ENCODE measurements at places on chromosomes 5 and 9.

DNA sequence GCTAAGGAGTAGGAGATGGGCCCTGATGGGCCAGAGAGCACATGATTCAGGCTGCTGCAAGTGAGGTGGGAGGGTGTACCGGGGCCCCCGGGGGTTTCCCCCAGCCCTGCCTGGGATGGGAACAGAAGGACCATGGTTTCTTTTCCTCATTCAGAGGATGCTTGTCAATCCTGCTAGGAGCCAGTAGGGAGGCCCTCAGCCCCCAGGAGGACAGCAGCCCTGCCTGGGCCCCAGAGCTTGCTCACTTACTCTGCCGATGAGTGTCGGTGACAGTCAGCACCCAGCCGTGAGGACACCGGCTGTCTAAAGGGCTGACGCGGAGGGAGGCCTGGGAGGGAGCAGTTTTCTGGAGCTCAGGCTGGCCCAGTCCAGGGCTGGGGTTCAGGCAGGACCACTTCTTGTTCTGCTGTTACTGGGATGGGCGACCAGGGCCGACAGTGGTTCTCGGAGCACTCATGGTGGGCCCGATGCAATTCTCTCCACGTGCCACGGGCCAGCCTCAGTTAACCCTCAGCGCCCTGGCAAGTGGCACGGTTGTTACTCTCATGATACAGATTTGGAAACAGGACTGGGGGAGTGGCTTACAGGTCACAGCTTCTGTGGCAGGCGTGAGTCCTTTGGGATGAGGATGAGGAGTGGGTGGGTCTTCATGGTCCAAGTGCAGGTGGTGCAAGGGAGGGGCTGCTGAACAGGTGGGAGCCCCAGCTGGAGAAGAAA, 1.8 kb downstream of the ARRDC1 start:
- no peak overlapping the region for H3K4me3 ChIP-seq
- no peaks in the 10 kb centered on the region for H3K36me3 ChIP-seq
- peak overlapping the region; percentile 93 for H3K27ac ChIP-seq
- peaks cover 49% of the 10 kb centered on the region for H3K4me1 ChIP-seq
- DNase-seq = no peak

GRCh38 chr9:132201139-132201538, 39.3 kb downstream of the NTNG2 start:
- H3K36me3 ChIP-seq = no peaks in the 10 kb centered on the region
- H3K4me1 ChIP-seq = peaks cover 19% of the 10 kb centered on the region

- no peaks in the 10 kb centered on the region for H3K36me3 ChIP-seq
- peaks cover 8% of the 10 kb centered on the region for H3K4me1 ChIP-seq
- H3K27ac ChIP-seq = no peak overlapping the region
- no peaks in the 10 kb centered on the region for H3K27me3 ChIP-seq
Observed at GRCh38 chr5:7397937-7398336, 2.0 kb downstream of the ADCY2 start.

GRCh38 chr9:114186605-114187289, 31.4 kb downstream of the COL27A1 start:
- no peaks in the 10 kb centered on the region for H3K27me3 ChIP-seq
- H3K27ac ChIP-seq = no peak overlapping the region
- no peaks in the 10 kb centered on the region for H3K36me3 ChIP-seq
- no peak overlapping the region for H3K4me3 ChIP-seq
- no peak for DNase-seq

- no peak overlapping the region for H3K4me3 ChIP-seq
- peaks cover 2% of the 10 kb centered on the region for H3K4me1 ChIP-seq
- no peak for DNase-seq
- H3K27ac ChIP-seq = no peak overlapping the region
- H3K36me3 ChIP-seq = no peaks in the 10 kb centered on the region
- H3K27me3 ChIP-seq = no peaks in the 10 kb centered on the region
Observed at GRCh38 chr5:10607023-10607665, 43.3 kb downstream of the ANKRD33B start.

- no peaks in the 10 kb centered on the region for H3K27me3 ChIP-seq
- no peak for DNase-seq
- H3K36me3 ChIP-seq = no peaks in the 10 kb centered on the region
- H3K4me1 ChIP-seq = peaks cover 19% of the 10 kb centered on the region
Observed at GRCh38 chr5:527646-528628, 3.7 kb upstream of the SLC9A3 start.

- no peaks in the 10 kb centered on the region for H3K36me3 ChIP-seq
- H3K27me3 ChIP-seq = no peaks in the 10 kb centered on the region
- DNase-seq = no peak
- H3K4me1 ChIP-seq = peaks cover 9% of the 10 kb centered on the region
Observed at GRCh38 chr9:98742325-98743280, 33.9 kb upstream of the GABBR2 start.

- no peaks in the 10 kb centered on the region for H3K27me3 ChIP-seq
- no peaks in the 10 kb centered on the region for H3K36me3 ChIP-seq
- peaks cover 40% of the 10 kb centered on the region for H3K4me1 ChIP-seq
- H3K4me3 ChIP-seq = no peak overlapping the region
- no peak overlapping the region for H3K27ac ChIP-seq
Observed at GRCh38 chr9:132238992-132239391, 77.1 kb downstream of the NTNG2 start.

DNA sequence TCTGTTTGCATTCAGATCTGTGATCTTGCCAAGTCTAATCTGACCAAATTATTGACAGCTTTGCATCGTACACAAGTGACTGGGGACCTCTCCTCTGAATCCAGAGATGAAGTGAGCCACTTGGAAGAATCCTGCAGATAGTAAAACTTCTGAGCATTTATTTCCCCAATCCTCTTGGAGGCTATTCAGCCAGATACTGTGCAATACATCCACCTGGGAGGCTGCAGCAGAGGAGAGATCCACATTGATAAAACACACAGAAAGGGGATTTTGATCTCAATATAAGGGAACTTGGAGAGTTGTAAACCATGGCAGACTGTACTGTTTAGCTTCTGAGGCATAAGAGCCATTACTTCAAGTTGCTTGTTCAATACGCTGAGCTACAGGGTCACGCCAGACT, 654.6 kb downstream of the MTRR start:
- H3K27ac ChIP-seq = no peak overlapping the region
- H3K27me3 ChIP-seq = no peaks in the 10 kb centered on the region
- no peaks in the 10 kb centered on the region for H3K4me1 ChIP-seq
- DNase-seq = no peak

DNA sequence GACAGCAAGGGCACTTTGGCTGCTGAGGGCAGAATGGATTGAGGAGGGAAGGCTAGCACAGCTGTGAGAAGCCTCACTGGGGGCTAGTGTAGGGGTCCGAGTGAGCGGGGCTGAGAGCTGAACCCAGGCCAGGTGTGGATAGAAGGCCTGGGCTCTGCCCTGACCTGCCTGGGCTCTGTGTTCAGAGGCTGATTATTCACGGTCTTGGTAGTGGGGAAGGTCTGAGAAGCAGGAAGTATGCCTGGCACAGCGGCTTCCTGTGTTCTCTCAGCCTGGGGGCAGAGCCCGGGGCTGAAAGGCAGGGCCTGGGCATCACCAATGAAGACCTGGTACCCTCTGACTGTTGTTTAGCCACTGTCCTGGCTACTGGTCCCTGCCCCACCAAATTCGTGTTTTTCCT, 136.4 kb upstream of the TBC1D2 start:
- no peak for DNase-seq
- no peak overlapping the region for H3K27ac ChIP-seq
- H3K4me1 ChIP-seq = no peaks in the 10 kb centered on the region
- no peak overlapping the region for H3K4me3 ChIP-seq

DNA sequence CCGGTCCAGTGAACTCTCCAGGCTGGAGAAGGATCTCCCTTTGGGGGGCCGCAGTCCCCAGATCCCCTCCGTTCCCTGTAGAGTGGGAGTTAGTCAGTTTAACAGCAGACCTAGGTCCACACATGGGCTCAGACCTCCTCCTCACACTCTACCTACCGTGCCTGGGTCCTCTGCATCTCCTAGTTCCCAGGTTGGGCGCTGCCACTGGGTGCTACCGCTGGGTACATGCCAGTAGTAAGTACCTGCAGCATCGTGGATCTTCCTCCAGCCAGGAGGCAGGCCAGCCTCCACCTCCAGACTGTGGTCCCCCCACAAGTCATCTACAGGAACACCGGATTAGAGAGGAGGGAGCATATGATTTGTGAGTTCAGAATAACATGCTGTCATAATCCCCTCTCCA, 802 bp downstream of the APBB3 start:
- H3K4me1 ChIP-seq = peaks cover 36% of the 10 kb centered on the region
- H3K27ac ChIP-seq = peak overlapping the region; percentile 87
- no peak overlapping the region for H3K4me3 ChIP-seq
- H3K27me3 ChIP-seq = no peaks in the 10 kb centered on the region

DNA sequence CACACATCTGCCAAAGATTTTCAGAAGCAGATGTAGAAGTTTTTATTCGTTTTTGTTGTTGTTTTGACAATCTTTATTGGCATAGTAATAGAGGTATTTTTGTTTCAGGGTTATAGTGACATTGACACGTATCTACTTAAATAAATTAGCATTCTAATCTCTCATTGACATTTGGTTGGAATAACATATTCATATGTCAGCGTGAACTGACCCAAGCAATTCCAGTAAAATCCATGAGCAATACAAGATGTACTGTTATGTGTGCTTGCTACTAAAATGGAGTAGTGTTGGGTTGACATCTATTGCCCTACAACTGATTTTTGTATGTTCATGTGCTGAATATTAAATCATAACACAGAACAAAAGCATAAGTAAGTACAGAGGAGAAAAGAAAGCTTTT, 284.4 kb upstream of the SMC2 start:
- H3K4me3 ChIP-seq = no peak overlapping the region
- no peak for DNase-seq
- no peaks in the 10 kb centered on the region for H3K27me3 ChIP-seq
- H3K4me1 ChIP-seq = no peaks in the 10 kb centered on the region

DNA sequence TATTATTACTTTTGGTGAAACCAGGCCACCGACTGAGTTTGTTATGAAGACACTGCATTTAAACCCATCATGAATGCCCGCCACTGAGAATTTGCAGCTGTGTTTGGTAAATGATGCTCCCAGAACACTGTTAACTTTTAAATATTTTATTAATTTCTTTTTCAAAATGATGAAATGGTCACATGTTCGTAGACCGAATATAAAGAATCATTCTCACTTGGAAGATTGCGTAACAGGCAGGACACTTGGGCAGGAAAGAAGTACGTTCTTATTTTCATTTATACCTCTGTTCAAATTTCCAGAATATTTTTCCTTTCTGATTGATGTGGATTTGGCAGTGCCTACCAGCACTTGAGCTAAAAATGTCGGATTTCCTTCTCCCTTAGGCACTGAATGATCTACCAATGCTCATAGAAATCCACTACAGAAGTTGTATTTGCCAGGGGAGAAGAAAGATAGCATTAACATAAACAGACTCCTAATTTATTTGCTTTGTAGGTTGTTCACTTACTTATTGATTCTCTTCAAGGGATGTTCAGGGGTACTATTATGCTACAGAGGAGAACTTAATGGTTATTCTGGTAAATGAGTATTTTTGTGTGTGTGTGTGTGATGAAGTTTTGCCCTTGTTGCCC, 13.8 kb downstream of the CYFIP2 start:
- H3K36me3 ChIP-seq = no peaks in the 10 kb centered on the region
- no peak for DNase-seq
- H3K27me3 ChIP-seq = no peaks in the 10 kb centered on the region

DNA sequence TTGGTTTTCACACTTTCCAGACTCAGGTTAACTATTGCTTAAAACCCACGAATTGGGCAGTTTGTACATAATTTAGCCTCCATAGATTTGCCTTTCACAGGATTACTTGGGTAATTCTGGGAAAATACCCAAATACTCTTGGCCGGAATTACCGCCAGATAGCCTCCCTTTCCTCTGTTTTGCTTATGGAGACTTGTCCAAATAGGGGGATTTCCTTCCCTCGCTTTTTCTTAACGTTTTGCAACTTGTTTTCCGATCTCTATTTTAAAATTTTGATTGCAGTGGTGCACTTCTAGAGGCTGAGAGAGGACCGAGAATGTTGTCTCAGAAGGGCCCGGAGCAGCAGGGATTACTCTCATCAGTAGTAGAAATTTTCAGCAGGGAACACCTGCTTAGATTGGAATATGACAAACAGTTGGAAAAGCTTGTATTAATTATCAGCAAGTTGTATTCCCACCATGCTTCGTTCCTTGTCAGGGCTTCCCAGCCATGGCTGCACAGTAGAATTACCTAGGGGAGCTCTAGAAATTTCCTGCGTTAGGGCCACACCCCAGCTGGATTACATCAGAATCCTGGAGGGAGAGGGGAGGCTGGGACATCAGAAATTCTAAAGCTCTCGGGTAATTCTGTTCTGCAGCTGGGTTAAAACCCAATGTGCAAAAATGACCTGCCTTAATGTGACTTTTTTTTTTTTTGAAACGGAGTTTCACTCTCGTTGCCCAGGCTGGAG, 329.1 kb downstream of the SH3GL2 start:
- H3K4me3 ChIP-seq = no peak overlapping the region
- DNase-seq = no peak
- H3K4me1 ChIP-seq = peaks cover 10% of the 10 kb centered on the region

- no peak for DNase-seq
- H3K36me3 ChIP-seq = no peaks in the 10 kb centered on the region
- no peak overlapping the region for H3K4me3 ChIP-seq
- H3K27ac ChIP-seq = no peak overlapping the region
- no peaks in the 10 kb centered on the region for H3K27me3 ChIP-seq
Observed at GRCh38 chr5:134409321-134409720, 2.4 kb downstream of the CDKN2AIPNL start.

DNA sequence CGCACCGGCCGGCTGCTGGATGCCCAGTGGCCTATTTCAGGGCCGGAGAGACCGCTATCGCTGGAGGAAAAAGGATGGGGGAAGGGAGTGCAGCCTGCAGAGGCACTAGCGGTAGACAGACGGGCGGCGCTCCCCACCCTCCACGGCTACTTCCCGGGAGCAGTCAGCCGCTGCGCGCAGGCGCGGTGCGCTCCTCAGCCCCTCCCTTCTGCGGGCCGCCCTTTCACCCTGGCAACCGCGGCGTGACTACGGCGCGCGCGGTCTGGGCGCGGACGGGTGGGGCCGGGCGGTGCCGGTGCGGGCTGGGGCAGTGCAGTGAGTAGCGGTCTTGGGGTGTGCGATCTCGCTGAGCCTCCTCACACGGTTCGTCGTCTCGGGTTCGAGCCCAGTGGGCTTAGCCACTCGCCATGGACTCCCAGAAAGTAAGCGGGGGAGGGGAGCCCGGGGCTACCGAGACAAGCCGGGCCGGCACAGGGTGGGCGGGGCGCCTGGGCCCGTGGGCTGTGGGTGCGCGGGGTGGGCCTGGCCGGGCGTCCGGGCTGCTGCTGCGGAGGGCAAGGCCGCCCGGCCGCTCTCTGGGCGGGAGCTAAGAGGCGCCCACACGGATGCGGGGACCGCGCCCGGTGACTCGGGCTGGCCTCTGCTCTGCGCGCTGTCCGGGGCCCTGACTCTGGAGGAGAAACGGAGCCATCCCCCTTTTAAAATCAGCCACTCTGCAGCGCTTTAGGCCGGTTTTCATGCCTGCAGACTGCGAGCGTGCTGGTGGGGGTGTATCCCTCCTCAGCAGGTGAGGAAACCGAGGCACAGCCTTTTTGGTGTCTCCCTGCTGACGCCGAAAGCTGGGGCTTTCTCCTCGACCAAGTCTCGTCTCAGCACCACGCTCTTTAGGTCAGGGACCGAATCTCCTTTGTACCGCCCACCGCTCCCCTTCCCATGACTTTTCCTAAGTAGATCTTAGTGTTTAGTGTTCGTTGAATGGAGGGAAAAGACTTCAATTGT, at the start of gene FSD1L:
TSS of gene FSD1L (plus strand) at position 221 of the 999 bp plus-strand sequence. CDS start at position 408, 187 bp downstream.
- peak; percentile 93 for DNase-seq
- no peaks in the 10 kb centered on the region for H3K36me3 ChIP-seq
- peak within 1 kb of the TSS; percentile 96 for H3K4me3 ChIP-seq
- peaks cover 14% of the 10 kb centered on the region for H3K4me1 ChIP-seq
- H3K27ac ChIP-seq = peak within 1 kb of the TSS; percentile 43

- H3K27me3 ChIP-seq = no peaks in the 10 kb centered on the region
- no peaks in the 10 kb centered on the region for H3K36me3 ChIP-seq
- no peak overlapping the region for H3K4me3 ChIP-seq
- peak; percentile 95 for DNase-seq
- peaks cover 24% of the 10 kb centered on the region for H3K4me1 ChIP-seq
Observed at GRCh38 chr5:177500685-177501522, 3.5 kb upstream of the PDLIM7 start.

- no peaks in the 10 kb centered on the region for H3K27me3 ChIP-seq
- H3K4me3 ChIP-seq = peak overlapping the region; percentile 69
Observed at GRCh38 chr9:100099722-100100042, 639 bp downstream of the INVS start.
